ENCODE measurements at places on chromosomes 2 and 18. TPM values are rescaled to one million over a fixed set of nuclear protein-coding genes. Genes with fewer than 3 reads are reported as not detected.
A peak's percentile ranks its signal among the peaks of the same experiment; 100 is the strongest.

FTCDNL1 gene
- total RNA-seq, result 3.3 TPM

SKA1 gene
- 25.1 TPM for total RNA-seq

AAK1 gene
- total RNA-seq, result 39.0 TPM

SLC30A3 gene
- total RNA-seq, result 8.3 TPM

CTAGE1 gene
- not detected for total RNA-seq

- no peak overlapping the region for H3K4me3 ChIP-seq
- H3K4me1 ChIP-seq, result no peaks in the 10 kb centered on the region
- 0 out of 2 replicates have a peak overlapping the region, but pooled peaks have one; percentile 48 for H3K27ac ChIP-seq
- H3K27me3 ChIP-seq, result no peaks in the 10 kb centered on the region
- no peak for DNase-seq
These were observed 16.1 kb downstream of the PRPF40A start for GRCh38 chr2:152701198-152701597.

GRCh38 chr2:85353876-85354285 is 447 bp downstream of the RETSAT start:
- no peaks in the 10 kb centered on the region for H3K27me3 ChIP-seq
- no peak for DNase-seq
- H3K4me3 ChIP-seq, result peak overlapping the region; percentile 78
- no peaks in the 10 kb centered on the region for H3K36me3 ChIP-seq

- no peak overlapping the region for H3K27ac ChIP-seq
- H3K4me3 ChIP-seq, result no peak overlapping the region
- no peaks in the 10 kb centered on the region for H3K4me1 ChIP-seq
- no peaks in the 10 kb centered on the region for H3K27me3 ChIP-seq
- DNase-seq, result no peak
These were observed 13.0 kb upstream of the SULT1C4 start for GRCh38 chr2:108364676-108365297.

DNA sequence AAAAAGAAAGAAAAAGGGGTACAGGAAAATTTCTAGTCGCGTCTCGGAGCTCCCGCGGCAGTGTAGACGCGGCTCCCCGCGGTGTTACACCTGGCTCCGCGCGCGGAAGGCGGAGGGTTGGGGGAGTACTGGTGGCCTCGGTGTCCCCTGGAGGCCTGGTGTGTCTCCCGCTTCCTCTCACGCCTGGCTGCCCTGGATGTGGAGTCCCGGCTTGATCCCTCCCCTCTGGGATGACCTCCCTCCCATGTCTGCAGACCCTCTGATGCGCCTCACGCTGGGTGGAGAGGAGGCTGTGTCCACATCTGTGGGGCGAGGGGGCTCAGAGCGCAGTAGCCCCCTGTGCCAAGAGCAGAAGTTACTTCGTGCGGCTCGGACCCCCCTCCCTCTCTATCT is 1.2 kb downstream of the KIF5C start:
- H3K4me3 ChIP-seq, result peak overlapping the region; percentile 92
- peaks cover 6% of the 10 kb centered on the region for H3K27me3 ChIP-seq
- no peak overlapping the region for H3K27ac ChIP-seq
- 0 out of 2 replicates have a peak, but pooled peaks cover 4% of the 10 kb centered on the region for H3K36me3 ChIP-seq
- DNase-seq, result peak; percentile 71
- H3K4me1 ChIP-seq, result peaks cover 5% of the 10 kb centered on the region

GRCh38 chr2:26723991-26724750 is 31.6 kb downstream of the KCNK3 start:
- H3K36me3 ChIP-seq, result no peaks in the 10 kb centered on the region
- no peak overlapping the region for H3K4me3 ChIP-seq
- no peak for DNase-seq
- H3K27me3 ChIP-seq, result no peaks in the 10 kb centered on the region
- H3K4me1 ChIP-seq, result peaks cover 5% of the 10 kb centered on the region
- no peak overlapping the region for H3K27ac ChIP-seq

DNA sequence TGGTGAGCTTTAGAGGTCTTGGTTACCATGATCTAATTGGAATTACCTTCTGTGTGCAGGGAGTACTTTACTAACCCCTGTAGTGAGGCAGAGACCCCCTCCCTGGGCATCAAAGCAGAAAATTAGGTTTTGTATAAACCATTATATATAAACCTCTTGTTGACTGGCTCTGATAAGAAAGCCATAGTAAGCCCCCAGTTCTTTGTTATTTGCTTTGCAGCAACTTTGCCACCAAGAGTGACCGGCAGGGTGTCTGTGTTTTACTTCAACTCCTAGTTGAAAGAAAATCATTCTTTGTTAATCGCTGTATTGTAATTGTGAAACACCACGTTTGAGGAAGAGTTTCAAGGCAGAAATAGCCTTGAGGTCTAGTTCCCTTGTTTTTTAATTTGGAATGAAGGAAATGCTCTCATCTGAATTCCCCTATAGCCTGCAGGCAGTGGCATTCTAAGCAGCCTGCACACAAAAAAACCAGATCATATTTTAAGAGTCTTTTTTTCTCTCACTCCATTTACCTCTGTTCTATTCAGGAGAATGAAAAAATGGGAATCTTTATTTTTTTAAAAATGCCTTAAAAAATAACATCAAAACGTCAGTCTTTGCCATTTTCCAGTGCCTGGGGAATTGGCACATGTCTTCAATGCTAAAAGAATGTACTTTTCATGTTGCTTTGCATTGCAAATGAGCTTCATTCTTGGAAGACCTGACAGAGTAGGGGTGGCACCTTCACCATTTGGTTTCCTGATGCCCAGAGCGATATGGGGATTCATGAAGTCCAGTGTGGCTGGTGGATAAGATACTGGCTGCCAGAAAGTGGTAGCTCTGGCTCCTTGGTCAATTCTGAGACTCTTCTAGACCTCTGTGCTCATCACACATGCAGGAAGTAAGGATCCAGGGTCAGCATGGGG is 338.1 kb downstream of the SLC4A3 start:
- peaks cover 29% of the 10 kb centered on the region for H3K4me1 ChIP-seq
- DNase-seq, result peak; percentile 77
- H3K4me3 ChIP-seq, result 0 out of 2 replicates have a peak overlapping the region, but pooled peaks have one; percentile 5
- no peaks in the 10 kb centered on the region for H3K36me3 ChIP-seq

DNA sequence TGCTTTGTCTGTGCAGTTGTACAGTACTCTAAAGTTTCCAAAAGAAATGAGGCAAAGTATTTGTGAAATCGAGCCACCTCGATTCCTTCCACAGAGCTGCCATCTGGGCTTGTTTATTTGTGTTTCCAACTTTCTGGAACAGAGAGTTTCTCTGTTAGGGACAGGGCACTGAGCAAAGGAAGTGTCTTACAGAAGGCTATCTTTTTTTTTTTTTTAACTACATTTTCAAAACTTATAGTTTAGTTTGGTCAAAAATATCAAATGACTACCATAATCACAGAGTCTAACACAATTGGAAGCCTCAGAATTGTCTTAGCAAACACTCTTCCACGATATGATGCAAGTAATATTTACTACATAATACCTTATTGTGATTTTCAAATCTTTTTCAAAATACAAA is 796 bp downstream of the RFTN2 start:
- no peak for DNase-seq
- H3K36me3 ChIP-seq, result no peaks in the 10 kb centered on the region

DNA sequence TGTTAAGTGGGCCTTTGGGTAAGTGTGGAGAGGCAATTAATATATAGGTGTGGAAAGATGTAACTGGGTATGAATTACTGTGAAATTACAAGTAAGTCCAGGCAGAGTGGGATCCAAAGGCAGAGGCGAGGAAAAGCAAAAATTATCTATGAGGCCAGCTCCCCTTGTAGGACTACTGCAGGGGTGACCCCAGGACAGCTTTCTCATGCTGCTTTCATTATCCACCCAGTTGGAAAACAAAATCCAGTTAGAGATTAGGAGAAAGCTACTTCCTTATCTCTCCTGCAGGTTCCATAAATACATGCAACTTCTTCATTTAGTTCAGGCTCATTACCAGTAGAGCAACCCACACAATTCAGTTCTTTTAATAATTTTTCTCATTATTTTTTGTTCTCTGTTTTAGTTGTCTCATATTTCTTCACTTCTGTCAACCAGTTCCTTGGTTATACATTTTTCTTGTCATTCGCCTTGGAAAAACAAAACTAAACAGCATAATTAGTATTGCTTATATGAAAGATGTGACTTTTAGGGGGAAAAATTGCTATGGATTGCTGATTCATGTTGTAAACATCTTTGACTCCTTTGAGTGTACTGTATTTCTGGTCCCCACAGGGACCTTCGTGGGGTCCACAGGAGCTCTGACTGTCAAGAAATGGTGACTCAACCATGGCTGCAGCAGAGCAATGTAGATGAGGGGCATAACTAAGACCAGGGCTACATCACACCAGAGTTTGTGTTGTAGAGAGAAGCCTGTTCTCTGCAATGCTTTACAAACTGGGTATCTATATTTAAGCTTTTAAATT is 110.4 kb upstream of the PARD3B start:
- H3K27ac ChIP-seq, result no peak overlapping the region
- H3K4me1 ChIP-seq, result peaks cover 7% of the 10 kb centered on the region
- H3K27me3 ChIP-seq, result no peaks in the 10 kb centered on the region
- H3K36me3 ChIP-seq, result no peaks in the 10 kb centered on the region
- no peak overlapping the region for H3K4me3 ChIP-seq

- no peak overlapping the region for H3K27ac ChIP-seq
- no peak for DNase-seq
- H3K4me1 ChIP-seq, result no peaks in the 10 kb centered on the region
- no peaks in the 10 kb centered on the region for H3K27me3 ChIP-seq
These were observed 82.1 kb downstream of the RNF144A start for GRCh38 chr2:6999211-6999877.

- H3K27ac ChIP-seq, result no peak overlapping the region
- H3K4me1 ChIP-seq, result peaks cover 6% of the 10 kb centered on the region
- H3K36me3 ChIP-seq, result no peaks in the 10 kb centered on the region
- H3K4me3 ChIP-seq, result no peak overlapping the region
These were observed 61.3 kb upstream of the SLC8A1 start for GRCh38 chr2:40513201-40513600.

DNA sequence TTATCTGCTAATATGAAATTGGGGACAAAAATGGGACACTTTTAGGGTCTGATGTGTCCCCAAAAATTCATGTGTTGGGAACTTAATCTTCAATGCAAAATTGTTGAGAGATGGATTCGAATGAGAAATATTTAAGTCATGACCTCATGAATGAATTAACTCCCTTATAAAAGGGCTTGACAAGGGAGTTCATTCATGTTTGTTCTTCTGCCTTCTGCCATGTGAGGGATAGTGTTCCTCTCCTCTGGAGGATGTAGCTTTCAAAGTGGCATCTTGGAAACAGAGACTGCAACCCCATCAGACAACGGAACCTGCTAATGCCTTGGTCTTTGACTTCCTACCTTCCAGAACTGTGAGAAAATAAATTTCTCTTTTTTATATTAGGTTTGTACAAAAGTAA is 89.2 kb upstream of the LINC00305 start:
- no peaks in the 10 kb centered on the region for H3K4me1 ChIP-seq
- no peak overlapping the region for H3K4me3 ChIP-seq
- no peaks in the 10 kb centered on the region for H3K36me3 ChIP-seq
- no peak overlapping the region for H3K27ac ChIP-seq
- no peak for DNase-seq

DNA sequence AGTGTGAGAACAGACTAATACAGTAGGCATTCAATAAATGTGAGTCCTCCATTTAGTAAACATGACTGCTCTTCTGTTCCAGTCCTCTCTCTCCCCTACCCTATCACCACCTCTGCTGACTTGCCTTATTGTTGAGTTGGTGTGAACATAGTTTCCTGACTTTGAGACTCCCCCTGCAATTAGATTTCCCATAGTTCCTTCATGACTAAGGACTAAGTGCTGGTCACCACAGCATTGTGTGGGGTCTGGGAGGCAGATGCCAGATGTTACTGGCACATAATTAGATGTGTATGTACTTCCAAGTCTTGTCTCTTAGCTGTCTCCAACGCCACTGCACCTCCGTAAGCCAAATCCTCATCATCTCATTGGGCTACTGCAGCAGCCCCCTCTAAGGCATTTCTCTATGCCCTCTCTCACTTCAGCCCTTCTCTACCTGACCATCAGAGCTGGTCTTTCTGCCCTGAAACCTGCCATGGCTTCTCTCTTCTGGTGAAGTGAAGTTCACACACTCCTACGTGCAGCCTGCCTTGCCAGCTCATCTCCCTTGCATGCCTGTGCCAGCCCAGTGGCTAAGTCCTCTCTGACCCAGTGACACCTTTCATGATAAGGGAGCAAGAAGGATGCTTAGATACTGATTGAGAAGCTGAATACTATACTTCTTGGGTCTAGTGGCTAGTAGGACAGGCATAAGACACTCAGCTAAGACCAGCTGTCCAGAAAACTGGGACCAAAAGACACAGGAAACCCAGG is 81.6 kb upstream of the ALPP start:
- H3K4me1 ChIP-seq, result peaks cover 7% of the 10 kb centered on the region
- DNase-seq, result no peak
- no peaks in the 10 kb centered on the region for H3K36me3 ChIP-seq
- H3K27me3 ChIP-seq, result no peaks in the 10 kb centered on the region
- H3K27ac ChIP-seq, result no peak overlapping the region

GRCh38 chr2:113818382-113818951 is 62.0 kb upstream of the SLC35F5 start:
- DNase-seq, result peak; percentile 61
- H3K4me3 ChIP-seq, result no peak overlapping the region
- H3K4me1 ChIP-seq, result peaks cover 11% of the 10 kb centered on the region
- H3K27ac ChIP-seq, result no peak overlapping the region
- H3K36me3 ChIP-seq, result no peaks in the 10 kb centered on the region

Measured in GM23338 (cell line).